Mesenteric fat pad (tissue), 1 donor: ENCODE measurements at places on chromosomes 12 and 14. TPM values are rescaled to one million over a fixed set of nuclear protein-coding genes. Genes with fewer than 3 reads are reported as not detected.

The NEMF gene
- 72.0 TPM for total RNA-seq

DNA sequence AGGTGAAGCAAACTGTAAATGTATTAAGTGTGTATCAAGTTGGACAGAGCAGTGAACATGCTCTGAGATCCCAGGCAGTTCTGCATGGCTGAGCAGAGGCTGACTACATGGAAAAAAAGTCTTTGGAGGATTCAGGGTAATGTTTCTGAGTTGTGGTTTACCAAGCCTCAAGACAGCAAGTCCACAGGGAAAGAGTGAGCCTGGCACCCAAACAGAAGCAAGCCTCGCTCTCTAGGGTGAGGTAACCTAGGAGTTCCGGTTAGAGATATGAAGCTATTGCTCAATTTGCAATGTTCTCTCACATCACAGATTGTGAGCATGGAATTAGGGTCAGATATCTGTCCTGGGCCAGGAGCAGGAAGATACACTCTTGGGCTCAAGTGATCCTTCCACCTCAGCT, 158.6 kb downstream of the MON2 start:
- no peak for DNase-seq

- DNase-seq: no peak
Measured at GRCh38 chr12:113239288-113239771, 18.1 kb downstream of the TPCN1 start.

DNA sequence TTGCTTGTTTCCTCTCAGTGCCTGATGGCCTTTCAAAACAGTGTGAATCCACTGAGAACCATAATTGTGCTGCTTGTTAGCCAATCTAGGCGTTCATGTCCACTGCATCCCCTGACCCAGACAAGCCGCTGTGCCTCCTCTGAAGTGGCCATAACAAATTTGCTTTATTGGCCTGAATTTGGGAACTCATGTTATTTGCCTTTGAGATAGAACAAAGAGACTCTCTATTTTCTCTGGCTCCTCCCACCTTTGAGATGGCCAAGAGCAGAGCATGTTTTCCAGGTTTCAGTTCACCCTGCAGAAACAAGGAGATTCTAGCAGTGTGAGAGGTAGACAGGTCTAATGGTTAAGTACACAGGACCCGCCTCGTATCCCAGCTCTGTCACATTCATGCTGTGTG, 723.9 kb downstream of the MED13L start:
- DNase-seq: no peak

DNA sequence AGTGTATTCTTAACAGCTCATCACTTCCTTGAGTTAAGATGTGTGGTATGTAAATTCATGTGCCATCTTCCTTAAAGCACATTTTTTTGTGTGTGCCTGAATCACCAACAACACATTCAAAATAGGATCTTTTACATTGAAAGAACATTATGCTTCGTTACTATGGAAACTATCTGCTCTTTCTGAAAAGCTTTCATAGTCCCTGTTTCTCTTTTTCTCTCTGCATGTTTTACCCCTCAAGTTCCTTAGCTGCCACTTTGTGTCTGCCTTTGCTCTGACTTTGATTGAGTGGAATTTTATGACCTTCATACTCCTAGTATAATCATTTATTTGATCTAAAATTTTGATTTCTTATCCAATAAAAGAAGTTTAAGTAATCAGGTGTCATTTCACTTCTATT, 880.3 kb upstream of the FOXG1 start:
- DNase-seq: no peak

- no peak for DNase-seq
Measured at GRCh38 chr12:66055837-66056319, 74.7 kb downstream of the LLPH start.
